Gastroesophageal sphincter (tissue), 4 donors: ENCODE measurements at places on chromosomes 16 and 17. TPM values are rescaled to one million over a fixed set of nuclear protein-coding genes. Genes with fewer than 3 reads are reported as not detected.

- no peaks in the 10 kb centered on the region for H3K27me3 ChIP-seq
- H3K4me3 ChIP-seq = no peak overlapping the region
- H3K4me1 ChIP-seq = no peaks in the 10 kb centered on the region
Observed at GRCh38 chr16:19755268-19755667, 37.2 kb downstream of the IQCK start.

- ATAC-seq = no peak
- H3K4me1 ChIP-seq = no peaks in the 10 kb centered on the region
- H3K27ac ChIP-seq = no peak overlapping the region
- no peaks in the 10 kb centered on the region for H3K27me3 ChIP-seq
Observed at GRCh38 chr16:5328546-5328945, 231.0 kb upstream of the EEF2KMT start.

- no peaks in the 10 kb centered on the region for H3K36me3 ChIP-seq
- H3K27me3 ChIP-seq = no peaks in the 10 kb centered on the region
- H3K4me3 ChIP-seq = no peak overlapping the region
- no peak overlapping the region for H3K27ac ChIP-seq
Observed at GRCh38 chr16:1791943-1792812, 1.3 kb downstream of the IGFALS start.

DNA sequence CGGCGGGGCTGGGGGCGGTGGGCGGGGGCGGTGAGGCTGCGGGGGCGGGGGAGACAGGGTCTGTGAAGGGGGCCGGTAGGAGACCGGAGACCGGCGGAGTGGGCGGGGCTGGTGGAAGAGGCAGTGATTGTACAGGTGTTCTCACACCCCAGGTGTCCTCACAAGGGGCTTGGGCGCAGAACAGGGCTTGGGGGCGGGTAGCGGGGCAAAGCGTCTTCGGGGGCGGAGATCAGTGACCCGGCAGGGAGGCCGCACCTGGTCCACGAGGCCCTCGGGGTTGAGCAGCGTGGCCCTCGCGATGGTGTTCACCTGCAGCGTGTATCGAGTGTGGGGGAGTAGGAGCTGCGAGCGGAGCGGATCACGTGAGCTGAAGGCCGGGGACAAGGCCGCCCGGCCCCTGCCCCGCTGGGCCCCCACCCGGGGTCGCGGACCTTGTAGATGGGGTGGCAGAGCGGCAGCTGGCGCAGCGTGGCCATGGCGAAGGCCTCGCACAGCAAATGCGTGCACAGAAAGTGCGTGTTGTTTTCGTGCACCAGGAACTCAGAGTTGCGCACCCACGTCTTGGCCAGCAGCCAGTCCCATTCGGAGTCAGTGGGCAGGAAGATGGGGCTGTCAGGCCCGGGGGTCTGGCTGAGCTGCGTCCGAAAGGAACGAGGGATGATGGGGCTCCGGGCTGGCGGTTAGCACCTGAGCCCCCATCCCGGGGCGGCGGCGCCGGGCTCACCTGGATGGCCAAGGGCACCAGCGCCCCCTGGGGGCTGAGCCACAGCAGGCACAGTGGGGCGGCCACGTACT, 8.5 kb downstream of the ALOXE3 start:
- no peaks in the 10 kb centered on the region for H3K4me1 ChIP-seq
- H3K27ac ChIP-seq = no peak overlapping the region
- ATAC-seq = peak; percentile 54

GRCh38 chr17:27552276-27552732, 78.7 kb upstream of the LGALS9 start:
- H3K4me1 ChIP-seq = peaks cover 20% of the 10 kb centered on the region
- no peak for ATAC-seq
- H3K27me3 ChIP-seq = no peaks in the 10 kb centered on the region
- no peaks in the 10 kb centered on the region for H3K36me3 ChIP-seq
- no peak overlapping the region for H3K27ac ChIP-seq
- H3K4me3 ChIP-seq = no peak overlapping the region

Gene HDAC5
- 139 TPM for total RNA-seq

Gene INCA1
- total RNA-seq = not detected

Gene OR2C1
- total RNA-seq = 0.31 TPM
